ENCODE measurements at places on chromosomes 1 and 21.

- peak; percentile 74 for DNase-seq
Measured at GRCh38 chr1:218380125-218380977, 35.2 kb downstream of the TGFB2 start.

DNA sequence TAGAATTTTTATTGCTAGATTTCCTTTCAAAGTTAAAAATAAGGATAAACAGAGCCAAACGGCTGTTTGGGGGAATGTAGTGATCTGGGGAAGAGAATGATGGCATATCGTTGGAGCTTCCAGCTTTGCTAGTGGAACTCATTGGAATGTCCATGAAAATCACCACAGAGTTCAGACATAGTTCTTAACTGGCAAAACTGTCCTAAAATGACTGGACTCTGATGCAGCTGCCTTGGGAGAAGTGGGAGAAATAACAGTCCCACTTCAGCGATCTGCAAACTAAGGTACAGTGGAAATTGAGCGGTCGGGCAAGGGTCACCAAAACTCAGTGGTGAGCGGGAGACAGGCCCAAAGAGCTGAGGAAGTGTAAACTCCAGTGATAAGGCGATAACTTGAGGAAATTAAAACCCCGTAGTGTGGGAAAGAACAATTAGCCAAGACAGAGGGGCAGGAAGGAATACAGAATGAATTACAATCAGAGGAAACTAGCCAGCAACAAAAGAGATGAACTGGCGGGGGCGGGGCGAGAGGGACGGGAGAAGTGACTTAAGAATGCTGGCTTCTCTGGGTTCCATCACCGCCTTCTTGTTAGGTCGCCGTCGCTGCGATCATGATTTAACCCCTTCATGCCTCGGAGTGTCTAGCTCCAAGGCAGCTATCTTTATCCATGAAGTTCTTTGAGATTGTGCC is 89.8 kb upstream of the ARHGAP29 start:
- no peak for DNase-seq

DNA sequence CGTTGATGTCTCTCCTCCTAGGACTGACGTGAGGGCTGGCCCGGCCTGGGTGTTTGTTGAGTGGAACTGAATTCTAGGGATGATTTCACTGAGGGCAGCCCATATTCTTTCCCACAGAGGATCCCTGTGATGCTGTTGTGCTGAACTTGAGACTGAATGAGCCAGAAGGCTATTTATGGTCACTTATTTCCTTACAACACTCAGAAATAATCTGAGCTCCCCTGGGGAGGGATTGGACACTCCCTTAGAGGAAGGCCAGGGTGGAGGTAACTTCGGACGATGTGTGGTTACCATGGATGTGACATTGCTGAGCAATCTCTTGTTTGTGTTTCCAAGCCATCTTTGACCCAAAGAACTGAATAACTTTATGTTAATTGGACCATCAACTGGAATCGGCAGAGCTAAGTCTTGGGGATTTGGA is 5.1 kb upstream of the TMCO4 start:
- no peak for DNase-seq

GRCh38 chr1:5651473-5651872 is 340.8 kb downstream of the NPHP4 start:
- no peak for DNase-seq

GRCh38 chr1:204623894-204624361 is 61.6 kb downstream of the LRRN2 start:
- DNase-seq: no peak

Measured in HTR-8/SVneo (cell line).